ENCODE measurements at places on chromosomes 1 and 21.

GRCh38 chr1:187249196-187249595, 420.4 kb downstream of the PLA2G4A start:
- DNase-seq, result no peak

DNA sequence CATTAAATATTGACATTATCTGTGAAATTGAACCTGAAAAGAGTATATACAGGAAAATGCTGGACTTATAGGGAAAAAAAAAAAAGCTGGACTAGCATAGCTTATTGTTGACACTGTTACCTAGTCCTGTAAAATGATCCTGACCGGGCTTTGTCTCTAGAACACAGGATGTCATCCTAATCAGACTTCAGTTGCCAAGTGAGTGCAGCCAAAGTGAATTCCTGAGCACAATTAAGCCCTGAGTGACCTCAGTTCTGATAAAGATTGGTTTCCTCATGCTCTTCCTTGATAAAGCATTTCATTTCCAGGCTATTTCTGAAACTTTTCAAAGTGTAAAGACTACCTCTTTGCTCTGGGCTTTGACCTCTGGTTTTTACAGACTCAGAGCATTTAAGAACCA, 19.8 kb downstream of the SELP start:
- DNase-seq, result no peak

GRCh38 chr1:61055110-61055614, 27.2 kb upstream of the NFIA start:
- no peak for DNase-seq

DNA sequence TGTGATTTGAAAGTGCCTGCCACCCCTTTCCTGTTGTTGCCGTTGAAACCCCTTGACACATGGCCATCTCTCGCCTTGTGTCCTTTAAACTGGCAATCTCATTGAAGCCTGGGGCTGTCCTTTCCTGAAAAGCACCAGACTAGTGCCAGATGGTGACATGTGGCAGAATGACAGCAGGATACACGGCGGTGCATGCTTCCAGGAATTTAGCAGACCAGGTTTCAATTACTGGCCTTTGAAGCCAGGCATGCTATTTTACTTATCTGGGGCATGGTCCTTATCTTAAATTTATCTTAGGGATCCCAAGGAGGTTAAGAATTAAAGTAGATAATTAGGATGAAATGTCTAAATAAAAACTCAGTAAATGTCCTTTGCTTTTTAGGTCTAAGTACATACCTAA, 15.2 kb downstream of the PLPPR4 start:
- no peak for DNase-seq

DNA sequence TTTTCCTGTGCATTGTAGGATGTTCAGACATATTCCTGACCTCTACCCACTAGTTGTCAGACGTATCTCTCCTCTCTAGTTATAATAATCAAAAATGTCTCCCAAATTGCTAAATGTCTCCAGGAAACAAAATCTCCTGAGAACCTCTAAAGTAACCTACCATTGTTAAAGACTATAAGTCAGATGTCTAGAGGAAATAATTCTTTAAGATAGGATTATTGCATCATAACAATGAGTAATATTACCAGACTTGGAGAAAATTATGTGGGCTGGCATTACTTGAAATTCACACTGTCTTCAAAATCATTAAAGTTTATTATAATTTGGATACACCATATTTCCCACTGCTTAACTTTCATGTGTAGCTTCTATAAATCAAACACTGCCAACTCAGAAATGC, 643.0 kb upstream of the ADGRL2 start:
- DNase-seq, result no peak

GRCh38 chr1:211574705-211575104, 4.3 kb downstream of the SLC30A1 start:
- DNase-seq, result no peak

DNA sequence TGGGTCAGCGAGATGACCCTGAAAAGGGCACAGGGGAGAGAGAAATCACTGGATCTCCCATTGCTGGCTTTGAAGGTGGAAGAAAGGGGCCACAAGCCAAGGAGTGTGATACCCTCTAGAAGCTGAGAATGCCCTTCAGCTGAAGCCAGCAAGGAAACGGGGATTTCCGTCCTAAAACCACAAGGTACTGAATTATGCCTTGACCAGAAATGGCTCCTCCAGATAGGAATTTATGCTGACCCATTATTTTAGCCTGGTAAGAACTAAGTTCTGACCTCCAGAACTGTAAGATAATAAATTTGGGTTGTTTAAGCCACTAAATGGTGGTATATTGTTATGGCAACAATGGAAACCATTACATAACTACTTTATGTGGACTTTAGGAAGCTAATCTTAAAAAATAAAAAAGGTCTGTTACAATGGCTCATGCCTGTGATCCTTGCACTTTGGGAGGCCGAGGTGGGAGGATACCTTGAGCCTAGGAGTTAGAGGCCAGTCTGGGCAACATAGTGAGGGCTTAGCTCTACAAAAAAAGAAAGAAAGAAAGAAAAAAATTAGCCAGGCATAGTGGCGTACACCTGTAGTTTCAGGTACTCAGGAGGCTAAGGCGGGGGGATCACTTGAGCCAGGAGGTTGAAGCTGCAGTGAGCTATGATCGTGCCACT, 3.6 kb upstream of the H6PD start:
- DNase-seq, result no peak

DNA sequence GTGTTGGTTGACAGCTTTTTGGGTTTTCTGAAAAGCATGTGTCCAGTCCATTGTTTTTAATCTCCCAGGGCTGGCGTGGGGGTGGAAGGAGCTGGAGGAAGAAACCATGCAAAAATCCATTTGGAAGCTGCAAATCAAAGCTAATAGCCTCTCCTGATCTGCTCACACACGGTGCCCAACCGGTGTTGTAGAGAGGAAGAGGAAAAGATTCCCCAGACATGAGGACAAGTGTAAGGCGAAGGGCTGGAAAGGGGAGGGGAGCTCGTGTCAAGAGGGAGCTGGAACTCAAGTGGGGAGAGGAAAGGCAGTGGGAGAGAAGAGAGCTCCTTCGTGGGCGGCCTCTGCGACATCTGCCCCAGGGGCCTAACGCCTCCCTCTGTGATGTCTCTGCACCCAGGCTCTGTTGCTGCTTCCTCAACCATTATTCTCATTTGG, 112.3 kb upstream of the IRF2BP2 start:
- no peak for DNase-seq

DNA sequence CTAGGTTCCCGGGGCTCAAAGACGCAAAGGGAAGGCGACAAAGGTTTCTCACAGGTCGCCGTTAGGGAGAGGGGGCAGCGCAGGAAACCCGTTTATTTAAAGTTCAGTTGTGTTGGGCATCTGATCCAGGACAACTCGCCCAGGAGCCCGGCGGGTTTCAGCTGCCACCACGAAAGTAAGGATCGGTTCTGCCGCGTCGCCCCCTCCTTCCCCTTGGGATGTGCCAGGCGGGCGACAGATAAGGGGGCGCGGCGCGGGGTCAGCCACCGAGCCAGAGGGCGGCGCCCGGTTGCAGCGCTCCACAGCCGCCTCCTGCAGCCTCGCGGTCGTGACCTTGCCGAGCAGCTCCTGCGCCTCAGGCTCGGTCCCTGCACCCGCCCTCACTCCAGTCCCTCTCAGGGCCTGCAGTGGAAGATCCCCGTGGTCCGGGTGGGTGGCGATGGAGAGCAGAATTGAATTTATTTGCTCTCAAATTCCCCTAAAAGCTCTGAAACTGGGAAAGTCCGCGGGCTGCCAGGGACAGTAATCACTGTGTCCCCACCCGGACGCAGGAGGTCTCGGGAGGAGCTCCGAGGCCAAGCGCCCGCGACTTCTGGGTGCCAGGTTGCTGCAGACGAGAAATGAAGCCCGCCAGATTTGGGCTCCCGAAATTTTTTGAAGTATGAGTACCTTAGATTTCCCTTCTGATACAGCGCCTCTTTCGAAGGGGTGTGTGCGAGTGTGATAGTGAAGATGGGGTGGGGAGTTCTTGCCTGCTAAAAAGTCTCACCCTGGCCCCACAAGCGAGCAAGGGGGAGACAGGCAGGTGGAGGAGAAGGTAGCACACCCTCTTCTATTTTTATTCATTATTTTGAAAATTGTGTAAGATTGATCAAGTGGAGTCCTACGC, 28.4 kb upstream of the NFIA start:
- no peak for DNase-seq

- DNase-seq, result no peak
Observed at GRCh38 chr1:246987083-246987690, 20.7 kb downstream of the ZNF695 start.

DNA sequence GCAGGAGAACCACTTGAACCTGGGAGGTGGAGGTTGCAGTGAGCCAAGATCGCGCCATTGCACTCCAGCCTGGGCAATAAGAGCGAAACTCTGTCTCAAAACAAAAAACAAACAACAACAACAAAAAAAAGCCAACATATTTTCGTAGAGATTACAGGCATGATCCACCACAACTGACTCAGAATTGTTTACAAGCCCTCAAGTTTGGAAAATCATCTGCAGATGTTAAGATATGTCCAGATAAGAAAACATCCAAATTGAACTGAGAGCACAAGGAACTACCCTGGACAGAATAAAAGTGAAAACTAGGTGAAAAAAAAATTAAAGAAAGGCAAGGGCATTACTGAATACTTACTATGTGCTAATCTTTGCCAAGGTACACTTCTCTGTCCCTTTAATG, 89.8 kb upstream of the WLS start:
- DNase-seq, result no peak

GRCh38 chr1:38244218-38244845, 197.7 kb upstream of the POU3F1 start:
- no peak for DNase-seq

- no peak for DNase-seq
Observed at GRCh38 chr1:87144316-87144895, 184.3 kb upstream of the LMO4 start.
